ENCODE measurements at places on chromosomes 13 and 19. TPM values are rescaled to one million over a fixed set of nuclear protein-coding genes. Genes with fewer than 3 reads are reported as not detected.

The CD79A gene
- total RNA-seq = not detected

The ZNF136 gene
- total RNA-seq = 7.9 TPM

DNA sequence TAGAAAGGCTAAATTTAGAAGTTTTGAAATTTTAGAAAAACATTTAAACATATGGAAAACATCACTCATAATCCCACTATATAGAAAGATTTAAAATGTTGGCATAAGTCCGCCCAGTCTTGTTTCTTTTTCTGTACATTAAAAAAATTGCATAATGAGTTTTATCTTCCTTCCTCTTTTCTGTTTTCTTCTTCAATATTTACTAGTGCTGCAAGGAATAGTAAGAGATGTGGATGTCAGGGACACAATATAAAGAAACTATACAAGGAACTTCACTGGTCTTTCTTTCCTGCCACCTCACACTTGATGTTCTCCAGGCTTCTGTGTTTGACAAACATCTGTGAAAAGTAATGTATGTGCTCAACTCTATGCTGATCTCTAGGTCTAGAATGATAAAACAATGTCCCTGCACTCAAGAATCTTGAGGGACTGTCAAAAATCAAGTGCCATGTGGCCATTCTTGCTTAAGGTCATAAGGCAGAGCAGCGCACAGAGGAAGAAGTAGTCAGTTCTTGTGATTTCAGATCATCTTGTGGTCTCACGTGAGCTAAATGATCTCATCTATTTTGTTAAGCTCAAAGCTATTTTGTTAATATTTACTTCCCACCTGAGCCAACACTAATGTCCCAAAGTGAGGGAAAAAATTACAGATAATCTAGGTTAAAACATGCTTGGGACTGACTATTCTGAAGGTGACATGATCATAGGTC is 186.9 kb upstream of the OBI1 start:
- no peak for DNase-seq

GRCh38 chr13:33270895-33271538 is 14.5 kb downstream of the STARD13 start:
- no peak for DNase-seq

- DNase-seq = peak; percentile 78
These were observed 25.6 kb upstream of the CXCL17 start for GRCh38 chr19:42468273-42468796.

- DNase-seq = peak; percentile 60
These were observed 822 bp upstream of the ZNF274 start for GRCh38 chr19:58181902-58182576.

- no peak for DNase-seq
These were observed 8.0 kb upstream of the TMEM160 start for GRCh38 chr19:47056411-47056810.

Measured in PC-3 (cell line).